ENCODE measurements at places on chromosomes 5 and 9.

GRCh38 chr9:7542693-7543092, 256.9 kb downstream of the DMAC1 start:
- no peak for DNase-seq

GRCh38 chr5:65928322-65928752, 2.0 kb downstream of the ERBIN start:
- no peak for DNase-seq

DNA sequence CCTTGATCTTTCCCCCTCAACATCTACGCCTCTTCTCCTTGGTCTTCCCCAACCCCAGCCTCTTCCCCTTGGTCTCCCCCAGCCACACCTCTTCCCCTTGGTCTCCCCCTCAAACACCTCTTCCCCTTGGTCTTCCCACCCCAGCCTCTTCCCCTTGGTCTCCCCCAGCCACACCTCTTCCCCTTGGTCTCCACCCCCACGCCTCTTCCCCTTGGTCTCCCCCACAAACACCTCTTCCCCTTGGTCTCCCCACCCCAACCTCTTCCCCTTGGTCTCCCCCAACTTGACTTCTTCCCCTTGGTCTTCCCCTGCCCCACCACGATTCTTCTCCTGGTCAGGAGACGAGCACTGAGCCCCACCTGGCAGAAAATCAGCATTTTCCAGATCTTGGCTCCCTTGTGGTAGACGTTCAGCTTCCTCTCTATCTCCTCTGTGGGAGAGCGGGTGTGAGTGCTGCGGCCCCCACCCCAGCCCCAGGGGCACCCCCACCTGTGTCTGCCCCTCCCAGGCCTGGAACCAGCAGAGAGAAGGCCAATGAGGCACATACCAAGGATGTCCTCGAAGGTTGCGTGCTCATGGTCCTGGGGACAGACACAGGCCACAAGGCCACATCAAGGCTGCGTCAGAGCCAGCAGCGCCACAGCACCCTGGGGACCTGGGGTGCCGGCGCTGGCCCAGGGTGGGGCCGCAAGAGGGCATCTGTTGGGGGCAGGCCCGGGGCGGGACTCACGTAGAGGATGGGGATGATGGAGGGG, 7.0 kb downstream of the NSMF start:
- DNase-seq = no peak

DNA sequence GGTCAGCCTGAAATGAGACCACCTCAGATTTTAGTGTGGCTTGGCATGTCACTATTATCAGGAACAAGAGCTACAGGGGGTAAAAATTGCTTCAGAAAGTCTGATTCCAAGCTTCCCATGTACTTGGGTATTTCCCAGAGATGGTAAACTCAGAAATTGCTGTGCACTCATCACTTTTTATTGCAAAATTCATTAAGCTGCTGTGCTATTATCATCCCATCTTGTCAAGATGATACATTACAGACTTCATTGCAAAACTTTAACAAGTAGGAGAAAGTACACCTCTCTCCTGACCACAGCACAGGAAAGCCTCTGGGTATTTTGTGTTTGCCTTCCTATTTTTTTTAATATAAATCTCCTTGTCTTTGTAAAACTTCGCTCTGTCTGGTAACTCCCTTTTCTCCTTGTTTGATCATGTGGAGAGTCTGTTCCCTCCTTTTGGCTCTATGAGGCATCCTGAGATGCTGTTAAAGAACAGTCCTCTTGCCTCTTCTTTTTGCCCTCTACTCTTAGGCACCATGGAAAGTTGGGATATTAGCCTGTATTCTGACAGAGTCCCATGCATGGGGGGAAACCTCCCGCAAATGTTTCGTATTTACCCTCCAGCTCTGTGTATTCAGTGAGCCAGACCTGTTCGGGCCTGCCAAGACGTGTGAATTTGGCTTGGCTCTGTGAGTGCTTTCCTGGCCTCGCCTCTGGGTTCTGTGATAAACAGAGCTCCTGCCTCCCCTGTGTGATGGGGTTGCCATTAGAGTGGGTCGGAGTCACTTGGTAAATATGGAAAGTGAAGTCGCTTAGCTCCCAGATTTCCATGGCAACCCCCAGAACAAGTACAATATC, 260.7 kb downstream of the NR3C1 start:
- DNase-seq = peak; percentile 69

DNA sequence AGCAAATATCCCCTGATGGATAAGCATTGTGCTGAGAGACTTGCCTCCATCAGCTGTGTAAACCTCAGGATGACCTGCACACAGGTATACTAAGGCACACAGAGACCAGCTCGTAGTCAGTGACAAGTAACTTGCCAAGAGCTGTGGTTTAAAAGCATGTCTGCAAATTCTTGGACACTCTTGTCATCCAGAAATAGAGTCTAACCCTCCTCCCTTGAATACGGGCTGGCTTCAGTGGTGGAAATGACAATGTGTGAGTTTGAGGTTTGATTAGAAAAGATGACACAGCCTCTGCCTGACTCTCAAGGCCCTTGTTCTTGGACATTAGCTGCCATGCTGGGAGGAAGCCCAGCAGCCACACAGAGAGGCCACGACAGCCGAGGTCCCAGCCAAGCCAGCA, 114.4 kb downstream of the GADD45G start:
- peak; percentile 16 for DNase-seq

GRCh38 chr5:94433397-94434163, 184.8 kb downstream of the KIAA0825 start:
- DNase-seq = peak; percentile 76

DNA sequence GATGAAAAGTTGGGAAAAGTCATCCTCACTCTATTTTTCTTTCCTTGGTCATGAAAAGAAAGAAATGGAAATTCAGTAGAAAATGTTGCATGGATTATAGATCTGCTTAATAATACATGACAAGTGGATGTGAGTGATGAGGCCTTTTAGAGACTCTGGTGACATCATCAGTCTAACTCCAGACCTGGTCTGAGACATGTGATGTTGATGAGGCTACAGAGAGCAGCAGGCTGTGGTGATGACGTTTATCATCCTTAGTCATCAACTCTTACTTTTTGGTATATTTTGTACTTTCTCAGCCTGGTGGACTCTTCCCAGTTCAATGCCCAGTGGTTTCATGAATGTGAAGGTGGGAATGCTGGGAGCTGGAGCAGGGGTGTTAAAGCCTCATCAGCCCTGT, 116.4 kb downstream of the TTLL11 start:
- DNase-seq = peak; percentile 74

DNA sequence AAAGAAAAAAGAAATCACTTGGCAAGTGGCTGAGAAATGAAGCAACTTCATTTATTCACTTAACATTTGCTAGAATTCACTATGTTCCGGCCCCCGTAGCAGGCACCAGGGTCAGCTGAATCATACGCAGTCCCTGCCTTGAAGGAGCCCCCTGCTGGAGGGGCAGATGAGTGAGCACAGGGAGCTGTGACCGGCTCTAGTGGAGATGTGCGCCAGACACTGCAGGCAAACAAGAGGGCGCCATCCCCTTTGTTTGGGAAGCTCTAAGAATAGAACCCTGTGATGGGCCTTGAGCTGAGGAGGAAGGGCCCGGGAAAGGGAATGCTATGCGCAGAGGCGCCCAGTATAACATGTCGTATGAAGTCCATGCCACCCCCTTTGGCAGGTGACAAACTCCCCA, 20.2 kb upstream of the RPL26L1 start:
- DNase-seq = peak; percentile 59

GRCh38 chr9:1460143-1460769, 410.1 kb downstream of the DMRT2 start:
- DNase-seq = no peak

DNA sequence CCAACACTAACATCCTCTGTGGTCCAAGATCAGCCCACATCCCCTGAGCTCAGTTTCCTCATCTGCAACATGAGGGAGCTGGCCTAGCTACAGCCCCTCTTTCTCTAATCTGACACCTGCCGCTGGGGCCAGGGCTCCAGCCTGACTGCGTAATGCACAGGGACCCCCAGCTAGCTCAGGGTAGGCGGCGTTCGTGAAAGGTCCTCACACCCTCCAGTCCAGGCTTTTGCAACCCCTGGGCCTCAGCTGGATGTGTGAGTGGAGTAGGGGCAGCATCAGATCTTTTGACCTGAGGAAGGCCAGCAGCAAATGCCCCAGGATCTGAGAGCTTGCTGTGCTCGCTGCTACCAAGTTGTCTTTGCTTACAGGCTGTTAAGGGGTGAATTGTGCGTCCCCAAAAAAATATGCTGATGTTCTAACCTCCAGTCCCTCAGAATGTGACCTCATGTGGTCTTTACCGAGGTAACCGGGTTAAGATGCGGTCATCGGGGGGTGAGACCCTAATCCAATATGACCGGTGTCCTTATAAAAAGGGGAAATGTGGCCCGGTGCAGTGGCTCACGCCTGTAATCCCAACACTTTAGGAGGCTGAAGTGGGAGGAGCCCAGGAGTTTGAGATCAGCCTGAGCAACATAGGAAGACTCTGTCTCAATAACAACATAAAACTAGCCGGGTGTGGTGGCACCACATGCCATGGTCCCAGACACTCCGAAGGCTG, 47.8 kb downstream of the PLPP7 start:
- no peak for DNase-seq

- DNase-seq = no peak
Measured at GRCh38 chr9:72886386-72886785, 66.5 kb downstream of the ALDH1A1 start.

GRCh38 chr9:106587042-106587441, 275.9 kb upstream of the ZNF462 start:
- DNase-seq = peak; percentile 85

DNA sequence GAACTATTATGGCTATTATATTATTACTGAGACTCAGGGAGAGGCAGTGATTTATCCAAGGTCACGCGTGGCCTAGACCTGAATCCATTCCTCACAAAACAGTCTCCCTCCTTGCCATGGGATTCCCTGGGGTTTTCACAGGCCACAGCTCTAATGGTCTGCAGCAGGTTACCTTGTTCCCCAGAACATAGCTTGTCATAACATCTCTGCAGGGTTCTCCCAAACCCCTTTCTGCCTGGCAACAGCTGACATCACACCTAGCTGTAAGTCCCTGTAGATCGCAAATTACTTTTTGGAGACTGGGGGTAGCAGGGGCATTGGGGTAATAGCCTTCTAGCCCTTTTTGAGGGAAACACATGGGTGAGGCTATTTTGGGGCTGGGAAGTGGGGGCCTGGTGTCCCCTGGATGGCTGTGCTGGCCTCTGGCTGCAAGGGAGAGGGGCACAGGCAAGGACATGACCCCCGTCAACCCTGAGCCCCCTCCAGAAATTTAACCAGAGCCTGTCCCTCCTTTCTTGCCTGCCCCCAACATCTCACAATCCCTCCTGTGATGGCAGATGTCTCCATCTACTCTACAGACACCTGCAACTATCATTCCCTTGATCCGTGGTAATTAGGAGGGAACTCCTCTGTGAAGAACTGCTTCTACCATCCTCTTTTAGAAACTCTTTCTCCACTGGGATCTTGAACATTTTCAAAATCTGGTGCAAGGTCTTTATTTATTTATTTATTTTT, 1.3 kb downstream of the CD74 start:
- no peak for DNase-seq

DNA sequence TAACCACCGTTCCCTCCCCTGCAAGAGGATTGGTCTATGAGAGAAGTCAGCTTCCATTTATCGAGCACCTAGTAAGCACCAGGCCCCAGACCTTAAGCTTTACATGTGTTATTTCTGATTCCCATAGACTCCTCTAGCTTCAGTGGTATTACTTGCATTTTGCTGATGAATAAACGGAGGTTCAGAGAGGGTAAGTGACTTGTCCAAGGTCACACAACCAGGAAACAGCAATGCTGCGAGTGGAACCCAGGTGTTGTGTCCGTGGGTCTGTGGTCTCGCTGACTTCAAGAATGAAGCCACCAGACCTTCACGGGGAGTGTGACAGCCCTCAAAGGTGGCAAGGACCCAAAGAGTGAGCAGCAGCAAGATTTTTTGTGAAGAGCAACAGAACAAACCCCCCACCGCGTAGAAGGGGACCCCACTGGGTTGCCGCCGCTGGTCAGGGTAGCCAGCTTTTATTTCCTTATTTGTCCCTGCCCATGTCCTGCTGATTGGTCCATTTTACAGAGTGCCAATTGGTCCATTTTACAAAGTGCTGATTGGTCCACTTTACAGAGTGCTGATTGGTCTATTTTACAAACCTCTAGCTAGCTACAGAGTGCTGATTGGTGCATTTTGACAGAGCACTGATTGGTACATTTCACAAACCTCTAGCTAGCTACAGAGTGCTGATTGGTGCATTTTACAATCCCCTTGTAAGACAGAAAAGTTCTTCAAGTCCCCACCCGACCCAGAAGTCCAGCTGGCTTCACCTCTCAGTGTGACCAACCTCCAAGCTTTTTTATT, 29.1 kb upstream of the KCNIP1 start:
- DNase-seq = no peak

- no peak for DNase-seq
Measured at GRCh38 chr9:72205513-72205912, 56.3 kb downstream of the GDA start.

DNA sequence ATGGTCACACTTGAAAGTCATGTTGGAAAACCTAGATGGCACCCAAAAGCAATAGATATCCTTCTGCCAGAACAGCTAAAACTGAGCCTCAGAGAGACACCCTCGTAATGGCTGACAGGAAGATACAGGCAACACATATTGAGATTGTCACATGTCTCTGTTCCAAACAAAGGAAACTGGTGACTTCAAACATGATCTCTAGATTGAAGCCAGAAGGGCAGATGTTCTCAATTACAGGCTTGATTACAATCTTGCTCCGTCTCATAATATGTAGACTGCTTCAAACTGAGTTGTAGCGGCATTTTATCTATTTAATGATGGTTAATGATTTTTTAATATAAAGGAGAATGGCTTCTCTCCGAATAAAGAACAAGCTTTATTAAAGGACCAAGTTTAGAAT, 774.3 kb downstream of the KCTD16 start:
- no peak for DNase-seq

DNA sequence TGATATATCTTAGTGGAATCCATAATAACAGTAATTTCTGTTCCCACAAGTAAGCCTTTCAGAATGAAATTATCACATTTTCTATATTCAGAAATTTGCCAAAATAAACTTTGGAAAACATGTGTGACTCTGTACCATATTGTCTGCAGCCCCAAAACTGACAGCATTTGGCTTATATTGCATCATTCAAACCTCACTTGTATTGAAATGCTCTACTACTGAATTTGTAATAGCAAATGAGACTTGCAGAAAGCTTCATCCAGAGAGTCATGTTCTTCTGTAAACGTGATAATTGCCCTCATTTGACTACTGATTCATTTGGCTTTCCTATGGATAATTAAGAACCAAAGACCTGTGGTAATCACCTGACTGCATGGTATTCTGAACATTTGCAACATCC, 1249.5 kb upstream of the CDH18 start:
- DNase-seq = peak; percentile 52

DNA sequence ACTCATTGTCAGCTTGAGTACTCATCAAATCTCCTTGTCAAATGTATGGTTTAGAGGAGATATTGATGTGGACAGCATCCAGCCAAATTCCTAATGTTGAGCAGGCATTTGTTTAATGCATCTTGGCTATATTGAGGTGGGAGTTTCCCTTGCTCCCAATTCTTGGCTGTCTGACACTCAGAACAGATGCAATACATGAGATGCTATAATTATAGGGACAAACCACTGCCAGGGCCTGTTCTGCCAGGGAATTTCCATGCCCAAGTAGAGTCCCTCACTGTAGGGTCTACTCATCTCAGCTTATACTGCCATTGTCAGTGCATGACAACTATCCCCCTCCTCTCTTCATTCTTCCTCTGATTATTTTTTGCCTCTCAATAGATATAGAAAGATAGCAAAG, 392.0 kb upstream of the KCNN2 start:
- no peak for DNase-seq
